Stomach (tissue), 19 donors: ENCODE measurements at places on chromosomes 4 and X. TPM values are rescaled to one million over a fixed set of nuclear protein-coding genes. Genes with fewer than 3 reads are reported as not detected.

Gene DGAT2L6
- not detected for polyA plus RNA-seq

Gene NLRP2B
- polyA plus RNA-seq, result not detected

Gene CFAP99
- polyA plus RNA-seq, result not detected

Gene EFHC2
- 1.5 TPM for polyA plus RNA-seq

Gene RHOXF1
- polyA plus RNA-seq, result not detected

Gene ZDHHC9
- polyA plus RNA-seq, result 9.5 TPM

Gene DUX4
- not detected for polyA plus RNA-seq

Gene ZNF711
- 0.93 TPM for polyA plus RNA-seq

Gene F8A3
- 3.0 TPM for polyA plus RNA-seq

Gene SRPK3
- polyA plus RNA-seq, result 0.35 TPM

Gene UCP1
- polyA plus RNA-seq, result not detected

Gene TMEM35A
- 2.7 TPM for polyA plus RNA-seq

Gene HTN1
- not detected for polyA plus RNA-seq

Gene MCUB
- 5.2 TPM for polyA plus RNA-seq

Gene FAT4
- polyA plus RNA-seq, result 0.56 TPM

Gene ATP2B3
- 0.03 TPM for polyA plus RNA-seq

Gene OCIAD2
- polyA plus RNA-seq, result 80.8 TPM
